Natural killer cell (primary cell): ENCODE measurements at places on chromosomes 11 and 22. TPM values are rescaled to one million over a fixed set of nuclear protein-coding genes. Genes with fewer than 3 reads are reported as not detected.

GRCh38 chr11:122661182-122661945 is 5.8 kb downstream of the UBASH3B start:
- DNase-seq, result no peak

GRCh38 chr11:68338051-68338780 is 25.8 kb downstream of the LRP5 start:
- no peak for DNase-seq

- DNase-seq, result no peak
Observed at GRCh38 chr11:43751726-43752125, 71.2 kb downstream of the HSD17B12 start.

DNA sequence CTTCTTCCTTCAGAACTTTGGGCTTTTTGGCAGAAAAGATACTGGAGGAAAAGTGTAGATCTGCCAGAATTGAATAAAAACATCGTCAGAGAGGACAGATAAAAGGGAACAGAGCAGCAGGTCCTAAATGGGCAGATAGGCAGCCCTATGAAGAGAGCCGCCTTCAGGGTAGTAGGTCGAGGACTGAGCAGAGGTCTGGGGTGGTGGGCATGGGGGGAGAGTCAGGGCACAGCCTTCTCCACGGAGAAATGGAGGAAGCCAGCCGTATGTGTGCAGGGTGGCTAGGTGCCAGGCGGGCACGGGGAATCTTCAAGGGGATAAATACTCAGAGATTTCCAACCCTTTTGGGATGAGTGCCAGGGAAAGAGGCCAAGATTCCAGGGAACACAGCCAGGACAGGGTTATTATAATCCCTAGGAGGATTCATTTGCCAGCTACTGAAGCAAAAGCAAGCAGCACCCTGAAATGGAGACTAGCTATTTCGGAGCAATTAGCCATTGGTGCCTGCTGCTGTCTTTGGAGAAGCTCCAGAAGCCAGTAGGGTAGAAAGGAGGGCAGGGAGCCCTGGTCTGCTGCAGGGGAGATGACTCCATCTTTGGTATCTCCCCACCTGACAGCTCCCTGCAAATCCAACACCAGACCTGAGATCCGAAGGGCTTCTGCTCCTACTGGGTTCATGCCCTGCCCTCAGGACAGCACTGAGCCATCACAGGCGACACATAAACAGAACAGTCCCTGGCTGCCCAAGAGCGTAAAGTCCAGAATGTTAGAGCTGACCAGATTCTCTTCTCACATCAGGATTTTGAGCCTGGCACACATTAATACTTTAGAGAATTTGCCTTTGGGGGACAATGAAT is 174.5 kb upstream of the NTM start:
- DNase-seq, result no peak

- no peak for DNase-seq
Observed at GRCh38 chr11:10550503-10551289, 9.7 kb upstream of the RNF141 start.

DNA sequence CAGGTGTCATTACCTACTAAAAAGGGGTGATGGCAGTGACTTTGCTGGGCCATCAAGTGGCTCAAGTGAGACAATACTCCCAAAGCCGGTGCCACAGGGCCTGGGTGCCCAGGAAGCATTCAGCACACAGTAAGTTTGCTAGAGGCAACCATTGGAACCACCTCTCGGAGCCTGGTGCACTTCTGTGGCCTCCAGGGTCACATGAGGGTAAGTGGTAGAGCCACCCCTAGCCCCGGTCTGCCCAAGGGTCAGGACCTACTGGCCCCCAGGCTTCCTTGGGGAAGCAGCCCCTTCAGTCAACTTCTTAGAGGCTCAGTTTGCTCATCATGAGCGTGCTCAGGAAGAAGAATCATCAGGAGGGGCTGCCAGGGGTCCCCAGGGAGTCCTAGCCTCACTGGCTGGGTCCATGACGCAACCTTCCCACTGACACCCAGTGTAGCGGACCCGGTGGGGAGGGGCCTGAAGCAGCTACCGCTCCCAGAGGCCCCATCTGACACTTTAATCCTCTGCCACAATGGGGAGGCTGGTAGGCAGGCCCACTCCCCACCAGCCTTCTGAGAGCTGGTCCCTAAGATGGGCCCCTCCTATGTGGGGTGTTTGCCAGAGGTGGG is 17.5 kb upstream of the RASL10A start:
- no peak for DNase-seq

The CCDC87 gene
- 0.68 TPM for total RNA-seq

The C11orf65 gene
- total RNA-seq, result 0.45 TPM

The NRXN2 gene
- 2.9 TPM for total RNA-seq
